Stimulated activated CD8-positive, alpha-beta memory T cell treated with anti-CD3 and anti-CD28 coated beads, Interleukin-12 subunit alpha, Interleukin-12 subunit beta, amount 100 ng/mL, for 4 hours (primary cell): ENCODE measurements at places on chromosomes 16 and 17.

DNA sequence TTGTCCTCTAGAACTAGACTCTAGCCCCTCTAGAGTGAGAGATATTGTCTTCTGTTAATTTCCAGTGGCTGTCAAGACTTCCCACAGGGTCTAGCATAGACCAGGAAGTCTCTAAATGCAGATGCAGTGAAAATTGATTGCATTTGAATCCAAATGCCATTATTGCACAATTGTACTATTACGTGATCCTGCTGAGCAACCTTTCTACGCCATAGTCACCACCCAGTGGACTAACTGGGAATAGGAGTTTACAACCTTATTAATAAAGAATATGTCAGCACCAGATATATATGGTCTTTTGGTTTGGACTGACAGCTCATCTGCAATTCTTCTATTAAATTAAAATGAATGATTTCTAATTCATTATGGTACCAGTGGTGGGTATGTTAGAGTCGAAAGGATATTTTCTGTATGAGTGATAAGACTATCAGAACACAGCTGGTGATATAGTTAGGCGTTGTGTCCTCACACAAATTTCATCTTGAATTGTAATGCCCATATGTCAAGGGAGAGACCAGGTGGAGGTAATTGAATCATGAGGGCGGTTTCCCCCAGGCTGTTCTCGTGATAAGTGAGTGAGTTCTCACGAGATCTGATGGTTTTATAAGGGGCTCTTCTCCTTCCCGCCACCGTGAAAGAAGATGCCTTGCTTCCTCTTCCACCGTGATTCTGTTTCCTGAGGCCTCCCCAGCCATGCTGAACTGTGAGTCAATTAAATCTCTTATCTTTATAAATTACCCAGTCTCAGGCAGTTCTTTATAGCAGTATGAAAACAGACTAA is 138.9 kb upstream of the CA10 start:
- no peak for DNase-seq

GRCh38 chr16:51035711-51036110 is 115.4 kb downstream of the SALL1 start:
- DNase-seq, result no peak

GRCh38 chr17:41624208-41625101 is at the start of gene KRT17:
Gene KRT17 (minus strand): TSS chr17:41624575. CDS start chr17:41624509, 66 bp downstream.
- DNase-seq, result no peak

DNA sequence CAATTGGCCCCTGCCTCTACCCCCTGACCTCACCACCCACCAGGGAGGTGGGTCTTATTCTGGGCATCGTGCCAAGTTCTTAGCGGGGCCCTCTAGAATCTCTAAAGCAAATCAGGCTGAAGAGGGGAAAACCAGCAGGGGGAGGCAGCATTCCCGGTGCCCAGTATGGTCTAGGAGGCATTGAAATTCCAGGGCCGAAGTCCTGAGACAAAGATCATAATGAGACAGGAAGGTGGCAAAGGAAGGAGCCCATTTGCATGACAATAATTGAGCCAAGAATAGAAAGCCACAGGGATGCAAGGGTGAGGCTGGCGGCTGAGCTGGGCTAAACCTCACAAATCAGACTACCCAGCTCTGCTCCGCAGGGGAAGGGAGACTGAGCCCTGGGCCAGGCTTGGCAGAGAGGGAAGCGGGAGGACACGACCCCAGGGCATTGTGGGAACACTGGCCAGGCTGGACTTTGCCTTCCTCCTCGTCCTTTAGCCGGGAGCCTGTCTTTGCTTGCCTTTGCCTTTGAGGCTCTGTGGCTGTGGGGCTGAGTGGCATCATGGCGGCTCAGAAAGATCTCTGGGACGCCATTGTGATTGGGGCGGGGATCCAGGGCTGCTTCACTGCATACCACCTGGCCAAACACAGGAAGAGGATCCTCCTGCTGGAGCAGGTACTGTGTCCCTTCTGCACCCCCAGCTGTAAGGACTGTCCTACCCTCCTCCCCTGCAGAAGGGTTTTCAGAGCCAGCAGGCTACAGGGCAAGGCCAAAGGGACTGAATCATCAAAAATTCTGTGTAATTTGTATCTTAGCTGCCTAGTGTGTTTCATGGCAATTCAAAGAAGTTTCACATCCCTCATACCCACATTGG is at the start of gene PIPOX:
Gene PIPOX, plus strand, starts transcription at position 463 of the 860 bp plus-strand sequence. Its CDS starts 85 bp downstream, at position 548.
- DNase-seq, result no peak

- DNase-seq, result peak; percentile 65
Observed at GRCh38 chr17:30363715-30364202, 15.0 kb upstream of the CPD start.

DNA sequence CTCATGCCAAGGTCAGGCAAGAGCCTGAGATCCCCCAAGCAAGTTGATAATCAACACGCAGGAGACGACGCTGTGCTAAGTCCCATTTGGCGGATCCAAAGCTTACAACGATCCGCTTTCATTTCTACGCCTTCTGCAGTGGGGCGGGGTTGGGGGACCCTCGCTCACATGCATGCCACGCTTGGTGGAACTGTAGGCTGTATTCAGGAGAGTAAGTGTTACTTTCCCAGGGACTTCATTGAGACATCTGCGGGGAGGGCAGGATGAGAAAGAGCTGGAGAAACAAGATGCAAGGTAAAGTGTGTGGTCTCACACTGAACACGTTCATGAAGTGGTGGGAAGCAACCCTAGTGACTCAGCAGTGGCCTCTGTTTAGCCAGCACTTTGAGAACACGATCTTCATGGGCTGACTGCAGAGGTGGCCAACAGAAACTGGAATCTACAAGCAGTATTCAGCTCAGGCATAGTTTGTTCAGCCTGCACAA is 100.5 kb downstream of the XYLT1 start:
- no peak for DNase-seq

DNA sequence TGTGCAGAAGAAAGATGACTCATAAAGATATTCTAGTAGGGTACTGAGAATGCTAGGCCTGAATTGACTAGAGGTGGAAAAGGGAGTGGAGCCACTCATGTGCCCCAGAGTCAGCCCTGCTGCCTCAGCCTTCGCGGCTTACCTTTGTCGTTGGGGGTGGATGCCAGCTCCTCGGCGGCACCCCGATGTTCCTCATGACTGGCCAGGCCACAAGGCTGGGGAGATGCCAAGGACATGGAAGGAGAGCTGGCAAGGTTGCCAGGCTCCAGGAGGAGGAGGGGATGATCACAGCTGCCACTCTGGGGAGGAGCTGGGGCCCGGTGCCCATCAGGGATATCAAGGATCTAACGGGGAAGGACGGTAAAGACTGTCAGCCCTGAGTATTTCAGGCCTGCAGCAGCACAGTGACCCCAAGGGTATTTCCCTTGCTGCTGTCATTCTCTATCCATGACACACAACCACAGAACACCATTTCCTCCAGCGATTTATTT is 9.7 kb upstream of the SLC35B1 start:
- DNase-seq, result no peak

- DNase-seq, result no peak
Observed at GRCh38 chr16:81992859-81993258, 18.4 kb downstream of the SDR42E1 start.

DNA sequence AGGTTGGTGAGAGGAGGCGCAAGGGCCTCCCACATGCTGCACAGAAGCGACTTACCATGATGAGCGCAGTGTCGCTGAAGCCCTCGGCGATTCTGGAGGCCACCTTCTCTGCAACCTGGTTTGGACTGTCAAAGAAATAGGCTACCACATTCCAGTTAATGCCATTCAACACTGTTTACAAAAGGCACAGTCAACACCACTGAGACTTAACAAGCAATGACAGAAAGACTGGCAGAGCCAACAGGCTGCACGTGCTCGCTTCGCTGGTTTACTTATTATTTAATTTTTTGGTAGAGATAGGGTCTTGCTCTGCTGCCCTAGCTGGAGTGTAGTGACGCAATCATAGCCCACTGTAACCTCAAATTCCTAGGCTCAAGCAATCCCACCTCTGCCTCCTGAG is 18.2 kb downstream of the EMC8 start:
- DNase-seq, result no peak

GRCh38 chr17:62739645-62740388 is 68.3 kb downstream of the MARCHF10 start:
- no peak for DNase-seq

DNA sequence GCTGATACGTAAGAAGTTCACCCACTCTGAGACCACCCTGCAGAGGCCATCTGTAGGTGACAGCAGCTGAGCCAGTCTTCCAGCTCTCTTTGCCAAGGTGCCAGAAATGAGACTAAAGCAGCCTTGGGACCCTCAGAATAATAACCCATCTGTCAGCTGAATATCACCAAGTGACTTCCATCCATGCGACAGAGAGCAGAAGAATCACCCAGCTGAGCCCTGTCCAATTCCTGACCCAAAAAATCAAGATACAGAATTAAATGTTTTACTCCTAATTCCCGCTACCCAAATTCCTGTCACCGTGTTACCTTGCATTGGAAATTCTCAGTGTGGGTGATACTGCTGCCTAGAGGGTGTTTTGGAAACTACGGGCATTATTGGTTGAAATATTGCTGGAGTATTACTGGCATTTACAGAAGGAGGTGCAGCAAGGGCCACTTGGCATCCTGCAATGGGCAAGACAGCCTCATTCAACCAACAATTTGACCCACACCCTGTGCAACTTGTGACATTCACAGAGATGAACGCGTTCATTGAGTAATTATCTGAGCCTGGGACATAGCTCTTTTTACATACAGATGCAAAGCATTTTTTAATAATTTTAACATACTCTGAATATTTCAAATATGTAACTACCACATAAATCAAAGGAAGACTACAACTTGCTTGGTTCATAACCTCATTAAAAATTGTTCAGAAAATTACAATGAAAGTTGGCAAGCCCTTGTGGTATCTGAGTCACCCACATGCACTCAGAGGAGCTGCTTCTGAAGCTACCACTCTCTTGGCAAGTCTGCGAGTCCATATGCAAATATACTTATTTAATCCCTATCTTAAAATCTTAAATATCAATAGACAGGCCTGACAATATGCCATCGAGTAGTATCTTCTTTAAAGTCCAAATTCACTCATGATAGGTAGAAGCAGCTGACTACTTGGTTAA is 126.6 kb downstream of the C16orf95 start:
- no peak for DNase-seq

DNA sequence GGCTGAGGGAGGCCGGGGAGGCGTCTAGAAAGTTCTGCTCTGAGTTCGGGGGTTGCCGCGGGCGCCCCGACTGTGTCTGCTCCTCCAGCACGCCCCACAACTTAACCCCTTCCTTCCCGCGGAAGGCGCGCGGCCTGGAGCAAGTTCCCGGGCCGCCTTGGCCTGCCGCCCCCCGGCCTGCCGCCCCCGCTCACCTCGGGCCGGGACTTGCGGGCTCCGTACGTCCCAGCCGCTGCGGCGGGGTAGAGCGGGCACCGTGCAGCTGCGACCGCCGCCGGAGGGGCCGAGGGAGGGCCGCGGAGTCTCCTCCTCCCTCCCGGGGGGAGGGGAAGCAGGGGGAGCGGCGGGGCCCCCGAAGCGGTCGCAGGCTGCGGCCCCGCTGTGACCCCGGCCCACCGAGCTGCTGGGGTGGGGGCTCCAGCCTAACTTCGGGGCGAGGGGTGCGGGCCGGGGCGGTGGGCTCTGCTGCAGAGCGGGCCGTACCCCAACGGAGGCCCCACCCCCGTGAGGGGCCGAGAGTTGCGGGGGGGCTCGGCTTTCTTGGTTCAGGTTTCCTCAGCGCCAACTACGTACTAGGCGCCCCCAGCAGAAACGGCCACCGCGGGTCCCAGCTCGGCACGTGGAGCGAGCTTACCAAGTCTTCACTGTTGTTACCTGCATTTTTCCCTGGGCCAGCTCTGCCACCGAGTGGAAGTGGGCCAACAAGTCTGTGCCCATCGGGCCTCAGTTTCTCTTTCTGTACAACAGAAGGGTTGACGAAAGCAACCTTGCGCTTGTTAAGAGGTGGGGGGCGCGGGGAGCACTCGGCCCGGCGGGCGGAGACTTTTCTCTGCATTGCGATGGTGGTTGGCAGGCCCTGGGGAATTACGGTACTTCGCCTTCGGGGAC is at the start of gene CCDC102A:
Gene CCDC102A, minus strand, starts transcription at position 266 of the 888 bp plus-strand sequence. CDS start 7,394 bp downstream, outside the sequence.
- DNase-seq, result no peak

GRCh38 chr17:50609380-50610074 is 25.2 kb upstream of the ABCC3 start:
- DNase-seq, result no peak

DNA sequence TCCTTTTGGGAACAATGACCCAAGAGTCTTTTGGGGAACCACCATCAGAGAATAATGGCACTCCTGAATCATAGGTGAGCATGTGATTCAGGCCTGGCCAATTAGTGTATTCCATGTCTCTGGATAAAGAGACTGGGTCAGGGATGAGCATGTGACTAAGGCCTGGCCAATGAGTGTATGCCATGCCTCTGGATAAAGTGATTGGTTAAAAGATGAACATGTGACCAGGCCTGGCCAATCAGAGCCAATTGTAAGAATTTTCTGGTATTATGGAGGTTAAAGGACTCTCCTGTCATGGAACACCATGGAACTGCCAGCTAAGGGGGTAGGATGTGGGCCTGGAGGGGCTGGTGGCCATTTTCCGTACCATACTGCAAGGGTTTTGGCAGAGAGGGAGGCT is 194.3 kb downstream of the C16orf78 start:
- no peak for DNase-seq
